ENCODE measurements at places on chromosomes 7 and 10.
A peak's percentile ranks its signal among the peaks of the same experiment; 100 is the strongest.

DNA sequence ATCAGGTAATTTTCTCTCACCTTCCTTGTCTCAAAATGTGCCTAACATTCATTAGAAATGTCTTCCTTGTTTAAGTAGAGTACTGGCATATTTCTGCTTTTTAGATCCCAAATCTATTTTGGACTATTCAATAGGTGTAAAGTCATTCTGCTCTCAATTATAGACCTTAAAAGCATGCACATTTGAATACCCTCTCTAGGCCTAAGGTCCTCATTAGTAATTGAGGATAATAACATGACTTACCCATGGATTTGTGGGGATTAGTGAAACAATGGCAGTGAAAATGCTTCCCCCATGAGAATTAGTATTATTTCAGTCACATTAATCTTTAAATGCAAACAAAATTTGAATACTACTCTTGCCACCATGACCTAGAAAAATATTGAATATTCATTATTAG lies 1073.0 kb upstream of the CELF2 start:
- DNase-seq, result no peak

DNA sequence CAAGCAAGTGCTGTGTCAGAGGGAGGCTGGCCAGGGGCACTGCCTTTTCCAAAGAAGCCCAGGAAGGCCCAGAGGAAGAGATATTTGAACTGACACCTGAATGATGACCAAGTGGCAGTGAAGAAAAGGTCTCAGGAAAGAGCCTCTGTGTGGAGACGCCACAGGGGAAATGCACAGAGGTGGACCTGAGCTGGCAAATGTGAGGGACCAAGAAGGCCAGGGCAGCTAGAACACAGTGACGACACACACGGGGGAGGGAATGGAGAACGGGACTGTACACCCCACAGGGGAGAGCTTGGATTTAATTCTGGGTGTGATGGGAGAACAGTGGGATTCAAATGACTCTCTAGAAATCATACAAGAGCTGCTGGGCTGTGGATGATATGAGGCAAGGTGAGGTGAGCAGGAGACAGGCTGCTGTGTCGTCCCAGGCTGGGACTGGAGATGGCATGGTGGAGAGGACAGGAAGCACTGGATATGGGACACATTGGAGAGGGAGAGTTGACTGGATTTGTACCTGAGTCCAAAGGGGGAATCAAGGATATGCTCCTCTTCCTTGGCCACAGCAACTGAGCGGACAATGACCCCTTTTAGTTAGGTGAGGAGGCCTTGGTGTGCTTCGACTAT lies 84.2 kb upstream of the DDC start:
- DNase-seq, result no peak

DNA sequence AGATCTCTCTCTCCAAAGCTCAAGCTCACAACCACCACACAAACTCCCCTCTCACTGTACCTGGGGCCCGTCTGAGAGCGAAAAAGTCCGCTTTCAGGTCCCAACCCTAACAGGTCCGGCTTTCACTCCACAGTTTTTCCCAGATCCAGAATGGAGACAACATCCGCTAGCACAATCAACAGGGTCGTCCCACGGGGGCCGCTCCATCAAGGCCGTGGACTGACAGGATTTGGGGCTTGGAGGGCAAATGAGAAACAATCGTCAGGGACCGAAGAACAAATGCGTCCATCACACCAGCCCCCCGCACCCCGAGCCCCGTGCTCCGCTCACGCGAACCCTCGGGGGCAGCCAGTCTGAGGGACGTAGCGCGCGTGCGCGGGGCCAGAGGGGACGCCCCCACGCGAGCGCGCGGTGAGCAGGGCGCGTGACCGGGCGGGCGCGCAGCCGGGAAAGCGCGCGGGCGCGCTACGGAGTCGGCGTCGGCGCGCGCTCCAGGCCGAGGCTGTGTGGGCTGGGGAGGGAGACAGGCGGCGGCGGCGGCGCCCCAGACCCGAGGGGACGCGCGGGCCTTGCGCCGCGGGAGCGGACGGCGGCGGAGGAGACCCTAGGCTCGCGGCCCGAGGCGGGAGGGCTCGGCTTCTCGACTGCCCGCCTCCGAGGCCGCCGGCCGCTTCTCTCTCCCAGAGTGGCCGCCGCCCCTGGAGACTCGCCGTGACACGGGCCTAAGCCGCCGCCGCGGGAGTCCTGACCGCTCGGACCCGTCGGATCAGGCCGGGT lies at the start of gene SLK:
Gene SLK (plus strand): TSS at position 470 of the 777 bp plus-strand sequence. CDS start 606 bp downstream, outside the sequence.
- DNase-seq, result peak; percentile 79

- DNase-seq, result peak; percentile 17
These were observed 24.1 kb downstream of the PRF1 start for GRCh38 chr10:70578371-70578947.

DNA sequence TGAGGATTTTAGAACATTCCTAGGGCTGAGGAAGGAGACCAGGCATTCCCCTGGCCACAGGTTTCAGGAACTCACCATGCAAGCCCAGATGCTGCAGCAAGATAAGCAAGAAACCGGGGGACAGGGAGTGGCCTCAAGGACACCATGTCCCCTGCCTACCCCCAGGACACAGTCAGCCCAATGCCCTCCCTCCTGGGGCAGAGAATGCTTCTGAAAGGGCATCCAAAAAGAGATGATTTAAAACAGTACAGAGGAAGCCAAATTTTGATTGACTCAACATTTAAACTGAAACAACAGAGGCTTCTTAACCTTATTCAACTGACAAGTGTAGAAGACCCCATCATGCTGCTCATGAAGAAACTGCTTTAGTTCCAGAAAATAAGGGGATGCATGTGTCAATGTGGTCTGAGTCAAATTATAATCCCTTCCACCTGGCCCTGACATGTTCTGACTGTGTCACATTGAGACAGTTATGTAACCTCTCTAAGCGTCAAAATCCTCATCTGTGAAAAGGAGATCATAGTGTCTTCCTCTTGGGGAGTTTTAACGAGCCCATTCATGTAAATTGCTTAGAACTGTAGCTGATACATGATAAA lies 60.0 kb downstream of the ICA1 start:
- no peak for DNase-seq

DNA sequence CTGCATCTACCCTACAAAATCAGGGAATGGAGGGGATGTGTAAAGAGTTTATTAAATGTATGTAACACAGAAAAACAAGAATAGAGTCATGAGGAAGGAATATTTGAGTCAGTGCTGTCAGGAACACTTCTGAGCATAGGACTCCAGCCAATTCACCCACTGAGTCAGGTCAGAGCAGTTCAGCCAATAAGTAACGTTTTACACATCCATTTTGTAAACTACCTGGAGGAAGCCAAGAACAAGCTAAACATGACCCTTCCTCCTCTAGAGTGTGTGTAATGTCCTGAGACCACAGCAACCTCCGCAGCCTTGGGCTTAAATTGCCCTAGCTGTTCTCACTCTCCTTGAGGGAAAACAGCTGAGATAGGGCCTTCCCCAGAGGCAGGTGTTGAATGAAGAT lies 691.5 kb upstream of the LRRN3 start:
- DNase-seq, result no peak

DNA sequence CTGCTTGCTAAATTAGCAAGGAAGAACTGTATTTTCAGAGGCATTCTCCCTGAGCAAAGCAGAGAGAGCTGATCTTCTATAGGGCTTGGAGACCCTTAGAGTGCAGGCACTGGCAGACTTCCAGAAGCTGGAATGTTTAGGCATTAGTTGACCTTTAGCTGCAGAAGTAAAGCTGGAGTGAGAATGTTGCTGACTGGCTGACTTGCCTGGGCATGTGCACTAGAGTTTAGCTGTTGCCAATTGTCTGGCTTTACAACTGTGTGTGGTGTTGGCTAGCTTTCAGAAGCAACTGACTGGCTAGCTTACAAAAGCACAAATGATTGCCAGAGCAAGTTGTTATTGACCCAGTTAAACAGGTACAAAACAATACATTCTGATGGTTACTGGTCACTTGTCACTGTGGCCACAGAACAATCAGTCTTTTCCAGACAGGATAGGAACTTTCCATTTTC lies 25.1 kb downstream of the FAM13C start:
- DNase-seq, result no peak

Measured in activated T-helper 1 cell treated with anti-CD3 and anti-CD28 coated beads, Interleukin-2, amount 50 U/mL, for 16 hours (primary cell).